ENCODE measurements at places on chromosomes 1 and 21.

- DNase-seq: no peak
These were observed 21.3 kb upstream of the ATF3 start for GRCh38 chr1:212587016-212587887.

GRCh38 chr1:96236156-96236739 lies 485.3 kb upstream of the PTBP2 start:
- no peak for DNase-seq

GRCh38 chr1:15684042-15684461 lies at the start of gene PLEKHM2:
PLEKHM2 (plus strand) TSS chr1:15684320; CDS start chr1:15684559, 239 bp downstream.
- peak; percentile 18 for DNase-seq

DNA sequence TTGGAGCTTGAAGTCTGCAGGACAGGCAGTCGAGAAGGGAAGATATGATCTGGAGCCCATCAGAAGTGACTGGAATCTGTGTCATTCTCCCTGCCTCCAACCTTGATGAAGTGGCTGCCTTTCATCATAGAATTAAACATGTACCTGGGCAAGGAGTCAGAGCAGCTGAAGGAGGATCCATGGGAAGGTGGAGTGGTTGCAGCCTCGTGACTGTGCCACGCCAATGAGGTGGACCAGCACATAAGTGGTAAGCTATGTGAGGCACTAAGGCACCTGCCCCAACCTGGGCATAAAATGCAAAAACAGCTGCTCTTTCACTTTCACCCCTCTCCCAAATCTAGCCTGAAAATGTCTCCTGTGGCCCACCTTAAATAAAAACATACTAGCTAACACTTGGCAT lies 7.3 kb downstream of the SLC22A15 start:
- DNase-seq: no peak

DNA sequence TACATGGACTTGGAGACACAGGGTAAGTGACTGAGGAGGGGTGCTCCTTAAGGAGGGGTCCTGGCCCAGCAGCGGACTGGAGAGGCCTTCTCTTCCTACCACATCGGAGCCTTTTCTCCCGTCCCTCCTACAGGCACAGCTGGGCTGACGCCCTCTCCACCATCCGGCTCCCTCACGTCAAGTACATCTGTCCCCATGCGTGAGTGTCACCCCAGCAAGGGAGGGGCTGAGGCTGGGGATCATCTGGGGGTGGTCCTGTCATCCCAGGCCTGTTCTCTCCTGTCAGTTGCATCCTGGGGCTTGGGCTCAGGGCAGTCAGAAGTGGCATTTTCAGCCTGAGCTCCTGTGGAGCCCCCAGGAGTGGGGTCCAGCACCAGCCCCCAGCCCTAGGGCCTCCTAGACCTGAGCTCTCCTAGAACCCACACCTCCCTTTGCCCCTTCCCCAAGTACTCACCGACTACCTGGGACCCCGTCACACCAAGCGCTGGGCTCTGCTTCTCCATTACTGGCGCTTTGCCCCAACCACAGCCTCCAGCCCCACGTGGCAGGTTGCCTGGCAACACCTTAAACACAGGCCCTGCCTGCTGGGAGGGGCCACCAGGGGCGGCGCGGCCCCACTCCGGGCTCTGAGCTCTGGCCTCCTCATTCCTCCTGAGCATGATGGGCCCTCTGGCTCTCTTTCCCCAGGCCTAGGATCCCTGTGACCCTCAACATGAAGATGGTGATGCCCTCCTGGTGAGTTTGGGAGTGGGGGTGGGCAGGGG lies 2.3 kb downstream of the LYPLA2 start:
- DNase-seq: no peak

DNA sequence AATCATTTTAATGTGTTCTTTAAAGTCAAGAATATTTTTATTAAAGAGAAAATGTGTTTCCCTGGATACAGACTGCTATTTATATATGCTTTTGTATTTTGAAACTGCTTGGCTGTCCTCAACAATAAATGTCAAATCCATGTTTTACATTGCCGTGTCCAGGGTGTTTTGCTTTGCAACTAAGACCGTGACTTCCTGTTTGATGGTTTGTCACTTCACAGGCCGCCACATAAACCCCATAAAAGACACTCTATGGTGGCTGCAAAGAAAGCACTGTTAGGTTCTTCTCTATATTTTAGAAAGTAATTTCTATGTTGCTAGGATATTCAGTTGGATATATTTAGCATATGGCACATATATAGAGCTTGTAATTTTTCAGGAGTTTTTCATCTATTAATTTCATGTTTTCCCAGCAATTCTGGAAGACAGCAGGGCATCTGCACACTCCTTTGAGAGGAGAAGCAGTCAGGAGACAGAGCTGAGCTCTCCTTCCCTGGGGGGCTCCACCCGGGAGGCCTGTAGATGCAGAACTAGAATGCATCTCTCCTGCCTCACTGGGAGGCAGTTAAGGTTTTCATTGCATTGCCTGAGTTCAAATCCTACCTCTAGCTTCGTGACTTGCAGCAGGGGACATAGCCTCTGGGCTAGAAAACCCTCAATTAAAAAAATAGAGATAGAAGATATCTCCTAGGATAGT lies 33.1 kb downstream of the PRDM2 start:
- no peak for DNase-seq

GRCh38 chr1:175417316-175417715 lies 224.7 kb upstream of the KIAA0040 start:
- no peak for DNase-seq

DNA sequence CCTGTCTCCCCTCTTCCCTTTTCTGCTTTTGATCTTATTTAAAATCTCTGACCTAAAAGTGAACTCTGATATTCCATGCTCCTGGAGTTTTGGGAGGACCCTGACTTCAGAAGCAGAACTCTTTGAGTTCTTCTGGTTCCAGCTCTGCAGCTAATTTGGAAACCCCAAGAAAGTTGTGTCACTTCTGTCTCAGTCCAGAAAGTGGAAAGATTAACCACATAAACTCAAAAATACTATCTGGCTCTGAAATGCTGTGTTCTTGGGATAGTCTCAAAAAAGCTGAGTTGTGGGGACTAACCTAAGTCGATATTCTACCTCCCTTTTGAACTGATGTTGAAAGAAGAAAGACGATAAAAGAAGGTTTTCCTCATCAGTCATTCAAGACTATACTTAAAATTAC lies 59.8 kb downstream of the ITPKB start:
- DNase-seq: no peak

DNA sequence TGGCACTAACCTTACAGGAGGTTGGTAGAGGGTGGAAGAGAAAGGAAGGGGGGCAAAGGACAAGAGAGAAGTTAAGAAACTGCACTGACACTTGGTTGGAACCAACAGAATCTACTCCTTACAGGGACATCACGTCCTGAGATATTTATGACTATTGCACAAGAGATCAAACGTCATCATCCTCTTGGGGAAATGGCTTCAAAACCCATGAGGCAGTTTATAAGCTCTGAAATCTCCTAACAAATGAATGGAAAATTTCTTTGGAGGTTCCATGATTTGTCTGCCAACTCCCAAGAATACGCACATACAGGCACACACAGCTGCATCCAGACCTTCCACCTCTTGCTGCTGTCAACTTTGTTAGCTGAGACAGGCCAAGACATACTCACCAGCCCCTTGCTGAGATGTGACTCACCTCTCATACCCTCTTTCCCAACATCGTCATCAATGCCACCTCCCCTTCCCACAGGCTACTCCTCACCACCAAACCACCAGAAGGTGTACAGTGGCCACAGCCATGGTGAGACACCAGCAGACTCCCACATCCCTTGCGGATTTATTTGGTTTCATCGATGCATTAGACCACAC lies 135.5 kb downstream of the SETD4 start:
- DNase-seq: no peak

DNA sequence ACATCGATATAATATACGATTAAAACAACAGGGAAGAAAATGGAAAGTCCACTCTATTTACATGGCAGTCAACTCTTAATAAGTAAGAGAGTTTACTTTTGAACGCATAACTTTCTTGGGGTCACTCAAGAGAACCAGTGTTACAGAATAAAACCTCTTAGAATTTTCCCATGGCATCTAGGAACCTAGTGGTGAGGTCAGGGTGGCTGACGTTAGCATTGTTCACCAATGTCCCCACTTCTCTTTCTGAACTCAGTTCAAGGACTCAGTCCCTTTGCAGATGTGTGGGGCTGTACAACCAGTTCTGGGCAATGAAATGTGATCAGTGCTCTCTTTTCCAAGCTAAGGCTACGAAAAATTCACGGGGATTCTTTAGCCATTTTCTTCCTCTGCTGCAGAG lies 2.6 kb upstream of the RNF2 start:
- DNase-seq: no peak

GRCh38 chr21:32034850-32035249 lies 162.0 kb downstream of the HUNK start:
- no peak for DNase-seq

DNA sequence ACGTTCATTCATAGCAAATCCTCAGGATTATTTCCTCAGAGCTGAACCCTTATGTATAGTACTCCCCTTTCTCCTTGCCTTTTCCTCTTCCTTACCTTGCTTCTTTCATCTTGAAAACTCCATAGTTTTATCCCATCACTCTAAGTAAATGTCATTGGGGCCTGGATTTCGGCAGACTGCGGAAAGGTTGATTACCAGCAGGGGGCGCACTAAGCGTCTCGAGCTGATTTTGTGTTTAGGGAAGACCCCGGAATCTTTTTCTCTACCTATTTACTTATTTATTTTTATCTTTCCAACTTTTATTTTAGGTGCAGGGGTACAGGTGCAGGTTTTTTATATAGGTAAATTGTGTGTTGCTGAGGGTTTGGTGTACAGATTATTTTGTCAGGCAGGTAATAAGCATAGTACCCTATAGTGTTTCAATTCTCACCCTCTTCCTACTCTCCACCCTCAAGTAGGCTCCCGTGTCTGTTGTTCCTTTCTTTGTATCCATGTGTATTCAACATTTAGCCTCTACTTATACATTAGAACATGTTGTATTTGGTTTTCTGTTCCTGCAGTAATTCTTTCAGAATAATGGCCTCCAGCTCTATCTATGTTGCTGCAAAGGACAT lies 11.4 kb upstream of the MTARC1 start:
- no peak for DNase-seq

- DNase-seq: no peak
These were observed 43.6 kb downstream of the RAP1GAP start for GRCh38 chr1:21625390-21626190.

GRCh38 chr1:177975588-177976495 lies 6.0 kb upstream of the SEC16B start:
- DNase-seq: no peak

DNA sequence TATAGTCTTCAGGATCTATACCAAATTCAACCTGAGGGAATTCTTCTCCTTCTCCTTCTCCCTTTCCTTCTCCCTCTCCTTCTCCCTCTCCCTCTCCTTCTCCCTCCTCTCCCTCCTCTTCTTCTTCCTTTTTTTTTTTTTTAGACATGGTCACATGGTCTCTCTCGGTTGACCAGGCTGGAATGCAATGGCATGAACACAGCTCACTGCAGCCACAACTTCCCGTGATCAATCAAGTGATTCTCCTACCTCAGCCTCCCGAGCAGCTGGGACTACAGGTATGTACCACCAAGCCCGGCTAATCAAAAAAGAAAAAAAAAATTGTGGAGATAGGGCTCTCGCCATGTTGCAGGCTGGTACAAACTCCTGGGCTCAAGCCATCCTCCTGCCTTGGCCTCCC lies 51.5 kb downstream of the DNAI4 start:
- no peak for DNase-seq

DNA sequence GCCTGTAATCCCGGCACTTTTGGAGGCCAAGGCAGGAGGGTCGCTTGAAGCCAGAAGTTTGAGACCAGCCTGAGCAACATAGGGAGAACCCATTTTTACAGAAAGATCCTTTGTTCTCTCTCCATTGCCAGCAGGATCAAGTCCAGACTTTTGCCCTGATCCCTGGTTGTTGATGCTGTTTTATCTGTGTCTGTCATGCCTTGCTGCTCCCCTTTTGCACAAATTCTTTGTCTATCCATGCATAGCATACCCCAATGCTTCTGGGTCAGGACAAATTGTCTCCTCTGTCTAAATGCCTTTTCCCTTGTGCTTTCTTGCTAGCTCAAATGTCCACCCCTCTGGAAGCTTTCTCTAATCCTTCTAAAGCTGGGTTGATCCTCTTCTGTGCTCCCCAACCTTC lies 25.3 kb upstream of the FAAH start:
- no peak for DNase-seq

DNA sequence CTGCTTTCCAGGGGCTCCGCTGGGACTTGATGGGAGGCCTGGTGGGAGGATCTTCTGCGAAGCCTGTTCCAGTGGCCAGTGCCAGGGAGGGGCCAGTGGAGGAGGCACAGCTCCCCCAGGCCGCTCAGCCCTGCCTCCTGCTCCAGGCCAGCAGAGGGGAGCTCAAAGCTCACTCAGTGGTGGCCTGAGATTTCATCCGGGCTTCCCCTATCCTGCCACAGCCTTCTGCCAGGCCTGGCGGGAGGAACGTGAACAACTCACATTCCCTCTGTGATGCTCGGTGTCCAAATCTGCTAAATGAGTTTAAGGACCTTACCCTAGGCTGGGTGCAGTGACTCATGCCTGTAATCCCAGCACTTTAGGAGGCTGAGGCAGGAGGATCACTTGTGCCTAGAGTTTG lies 3.3 kb downstream of the CLCNKB start:
- no peak for DNase-seq

- no peak for DNase-seq
These were observed 11.7 kb upstream of the ALPL start for GRCh38 chr1:21497466-21498061.

- peak; percentile 78 for DNase-seq
These were observed 65.4 kb downstream of the RUNX1 start for GRCh38 chr21:34983680-34984086.

DNA sequence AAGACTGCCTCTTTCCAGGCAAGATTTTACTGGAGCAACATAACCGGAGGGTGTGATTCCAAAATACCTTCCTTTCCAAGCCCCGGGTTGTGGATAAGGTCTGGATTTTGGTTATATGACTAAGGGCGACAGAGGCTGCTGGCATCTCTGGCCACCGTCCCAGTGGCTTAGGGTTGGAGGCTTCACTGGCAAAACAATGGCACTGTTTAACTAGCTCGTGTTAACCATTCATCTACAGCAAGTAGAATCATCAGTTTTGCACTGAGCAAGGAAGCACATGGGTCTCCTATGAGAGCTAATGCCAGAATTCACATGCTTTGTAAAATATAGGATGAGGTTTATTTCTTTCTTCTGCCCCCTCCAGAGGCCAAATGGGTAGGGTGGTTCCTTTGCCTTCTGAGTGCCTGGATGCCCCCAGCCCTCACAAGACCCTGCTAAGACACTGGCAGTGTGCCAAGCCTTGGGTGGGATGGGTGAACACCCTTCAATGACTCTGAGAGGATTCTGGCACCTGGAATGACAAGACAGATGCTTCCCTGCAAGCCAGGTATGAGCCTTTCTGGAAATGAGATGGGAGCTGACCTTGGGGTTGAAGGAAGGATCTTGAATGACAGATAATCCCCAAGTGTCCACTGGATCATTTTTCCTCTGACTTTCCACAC lies 36.8 kb downstream of the DHCR24 start:
- no peak for DNase-seq

GRCh38 chr1:151860504-151861187 lies 7.1 kb upstream of the THEM5 start:
- no peak for DNase-seq

Measured in stimulated activated CD8-positive, alpha-beta memory T cell treated with anti-CD3 and anti-CD28 coated beads, Interleukin-15, amount 100 ng/mL, for 48 hours (primary cell).